CD4-positive, alpha-beta T cell (primary cell): ENCODE measurements at places on chromosomes 11 and 22.

DNA sequence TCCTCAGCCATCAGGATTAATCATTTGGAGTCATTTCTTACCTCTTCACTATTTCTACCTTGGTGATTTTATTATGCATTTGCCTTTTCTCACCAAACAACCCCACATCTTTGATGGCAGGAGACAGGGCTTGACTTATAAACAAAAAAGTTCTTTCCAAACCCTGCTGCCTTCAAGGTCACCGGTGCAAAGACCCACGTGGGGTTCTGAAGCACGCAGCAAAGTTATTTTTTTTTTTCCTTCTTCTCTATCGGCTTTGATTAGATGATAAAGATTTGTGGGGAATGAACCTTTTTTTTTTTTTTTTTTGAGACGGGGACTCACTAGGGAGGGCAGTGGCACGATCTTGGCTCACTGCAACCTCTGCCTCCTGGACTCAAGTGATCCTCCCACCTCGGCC is 44.1 kb downstream of the DRG1 start:
- no peak for DNase-seq

DNA sequence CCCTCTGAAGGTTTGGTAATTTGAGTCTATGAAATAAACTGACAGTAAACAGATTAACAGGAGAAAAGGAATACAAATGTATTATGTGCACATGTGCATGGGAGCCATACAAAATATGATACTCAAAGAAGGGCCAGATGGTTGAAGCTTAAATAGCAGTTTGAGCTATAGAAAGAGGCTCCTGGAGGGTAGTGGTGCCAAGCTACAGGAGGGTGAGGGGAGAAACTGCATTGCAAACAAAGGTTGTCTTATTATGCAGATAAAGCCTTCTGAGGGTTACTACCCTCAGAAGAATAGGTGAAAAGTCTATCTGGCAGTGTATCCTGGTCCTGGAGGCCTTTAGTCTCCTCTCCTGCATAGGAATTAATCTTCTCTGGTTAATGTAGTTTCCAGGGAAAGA is 267.3 kb upstream of the MPPED2 start:
- no peak for DNase-seq

- DNase-seq = no peak
Measured at GRCh38 chr11:33869481-33870422, 22.1 kb downstream of the LMO2 start.

GRCh38 chr11:57432714-57433163 is 5.8 kb upstream of the SLC43A3 start:
- DNase-seq = peak; percentile 61

- DNase-seq = no peak
Measured at GRCh38 chr11:94895451-94895850, 77.9 kb downstream of the CWC15 start.

DNA sequence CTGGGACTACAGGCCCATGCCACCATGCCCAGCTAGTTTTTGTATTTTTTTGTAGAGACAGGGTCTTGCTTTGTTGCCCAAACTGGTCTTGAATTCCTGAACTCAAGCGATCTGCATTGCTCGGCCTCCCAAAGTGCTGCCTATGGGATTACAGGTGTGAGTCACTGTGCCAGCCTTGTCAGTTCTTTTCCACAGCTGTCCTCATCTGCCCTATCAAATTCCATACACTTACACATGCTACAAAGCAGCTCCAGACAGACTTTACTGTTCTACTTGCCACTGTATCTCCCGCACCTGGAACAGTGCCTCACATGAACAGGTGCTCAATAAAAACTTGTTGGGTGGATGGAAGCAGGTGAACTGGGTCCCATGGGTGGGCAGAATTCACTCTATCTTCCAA is 8.2 kb downstream of the STX5 start:
- DNase-seq = no peak

GRCh38 chr11:111845276-111846028 is 25.9 kb downstream of the ALG9 start:
- no peak for DNase-seq

DNA sequence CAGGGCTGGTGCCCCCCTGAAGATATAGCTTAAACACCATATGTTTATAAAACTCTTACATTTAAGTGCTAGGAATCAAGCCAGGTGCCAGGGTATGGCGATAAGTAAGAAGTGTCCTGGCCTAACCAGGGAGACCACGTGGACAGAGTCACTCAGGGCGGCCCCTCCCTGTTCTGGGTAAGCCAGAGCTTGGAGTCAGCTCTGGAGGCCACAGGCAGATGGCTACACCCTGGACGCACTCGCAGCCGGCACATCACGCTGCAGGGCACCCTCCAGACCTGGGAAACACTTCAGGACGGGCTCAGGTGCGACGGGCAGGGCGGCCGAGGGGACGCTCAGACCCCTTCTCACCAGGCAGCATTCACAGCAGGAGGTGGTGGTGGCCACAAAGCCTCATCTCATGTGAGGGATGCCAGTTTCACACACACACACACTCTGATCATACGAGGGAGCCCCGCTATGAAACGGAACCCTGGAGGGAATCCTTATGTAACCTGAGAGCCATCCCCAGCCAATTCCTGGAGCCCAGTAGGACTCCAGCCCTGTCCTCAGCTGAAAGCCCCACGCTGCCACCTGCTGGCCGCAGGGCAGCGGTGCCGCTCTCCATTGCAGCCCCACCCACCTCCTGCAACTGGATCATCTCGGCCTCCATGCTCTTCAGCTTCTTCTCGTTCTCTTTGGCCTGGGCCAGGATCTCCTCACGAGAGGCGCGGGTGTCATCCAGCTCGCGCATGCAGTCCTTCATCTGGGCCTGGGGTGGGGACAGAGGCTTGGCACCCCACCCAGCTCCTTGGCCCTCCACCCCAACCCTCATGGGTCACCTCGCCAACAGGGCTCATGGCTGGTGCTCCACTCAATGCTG is 33.4 kb downstream of the APOL1 start:
- peak; percentile 50 for DNase-seq

- DNase-seq = no peak
Measured at GRCh38 chr11:88194990-88195389, 19.7 kb upstream of the RAB38 start.

- DNase-seq = no peak
Measured at GRCh38 chr11:111272420-111272819, 25.9 kb upstream of the POU2AF3 start.

GRCh38 chr11:9506489-9507276 is 45.9 kb downstream of the ZNF143 start:
- peak; percentile 84 for DNase-seq

- DNase-seq = no peak
Measured at GRCh38 chr11:70699294-70700221, 301.2 kb downstream of the CTTN start.

- no peak for DNase-seq
Measured at GRCh38 chr11:40323241-40323640, 1136.2 kb downstream of the LRRC4C start.

GRCh38 chr11:76771446-76772099 is 11.6 kb upstream of the TSKU start:
- DNase-seq = no peak

GRCh38 chr22:35930933-35931332 is 97.7 kb downstream of the RBFOX2 start:
- DNase-seq = peak; percentile 17

DNA sequence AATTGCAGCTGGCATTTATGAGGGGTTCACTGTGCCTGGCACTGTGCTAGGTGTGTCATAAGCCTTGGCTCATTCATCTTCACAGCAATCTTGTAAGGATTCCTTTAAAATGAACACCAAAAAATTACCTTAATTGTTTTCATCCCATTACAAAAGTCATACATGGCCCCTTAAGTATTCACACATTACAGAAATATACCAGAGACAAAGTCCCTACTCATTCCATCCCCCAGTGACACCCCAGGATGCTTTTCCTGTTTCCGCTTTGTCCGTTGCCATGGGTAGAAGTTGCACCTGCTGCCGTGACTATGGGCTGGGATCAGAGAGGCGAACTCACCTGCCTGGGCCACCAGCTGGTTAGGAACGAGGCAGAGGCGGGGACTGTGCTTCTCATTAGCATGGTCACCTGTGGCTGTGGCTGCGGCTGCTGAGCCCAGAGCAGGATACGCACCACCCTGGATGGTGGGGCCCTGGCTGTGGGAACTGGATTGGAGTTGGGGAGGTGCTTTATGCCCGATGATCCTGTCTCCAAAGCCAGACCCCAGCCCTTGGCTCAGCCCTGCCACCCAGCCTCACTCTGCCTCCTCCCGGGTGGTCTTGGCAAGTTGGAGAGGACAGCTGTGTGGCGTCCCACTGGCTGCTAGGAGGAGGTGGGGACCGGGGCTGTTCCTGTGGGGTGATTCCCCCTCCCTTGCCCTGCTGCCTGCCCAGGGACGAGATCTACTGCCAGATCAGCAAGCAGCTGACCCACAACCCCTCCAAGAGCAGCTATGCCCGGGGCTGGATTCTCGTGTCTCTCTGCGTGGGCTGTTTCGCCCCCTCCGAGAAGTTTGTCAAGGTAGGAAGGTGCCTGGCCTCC is 60.8 kb downstream of the MYO7A start:
- DNase-seq = no peak

DNA sequence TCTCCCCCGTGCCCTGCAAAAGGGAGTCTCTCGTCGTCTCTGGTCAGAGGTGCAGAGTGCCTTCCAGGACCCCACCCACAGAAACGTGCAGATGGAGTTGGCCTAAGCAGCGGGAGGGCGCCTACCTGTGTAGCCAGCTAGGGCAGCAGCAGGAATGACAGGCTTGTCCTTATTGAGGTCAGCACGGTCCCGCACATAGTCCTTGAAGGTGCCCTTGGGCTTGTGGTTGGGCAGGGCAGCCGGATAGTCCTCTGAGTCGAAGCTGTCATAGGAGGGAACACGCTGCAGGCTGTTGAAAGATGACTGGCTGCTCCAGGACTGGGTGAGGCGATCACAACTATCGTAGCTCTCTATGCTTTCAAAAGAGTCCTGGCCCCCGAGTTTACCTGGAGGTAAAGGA is 107.3 kb downstream of the ETS1 start:
- no peak for DNase-seq

GRCh38 chr11:131409345-131409744 is 38.9 kb downstream of the NTM start:
- no peak for DNase-seq

DNA sequence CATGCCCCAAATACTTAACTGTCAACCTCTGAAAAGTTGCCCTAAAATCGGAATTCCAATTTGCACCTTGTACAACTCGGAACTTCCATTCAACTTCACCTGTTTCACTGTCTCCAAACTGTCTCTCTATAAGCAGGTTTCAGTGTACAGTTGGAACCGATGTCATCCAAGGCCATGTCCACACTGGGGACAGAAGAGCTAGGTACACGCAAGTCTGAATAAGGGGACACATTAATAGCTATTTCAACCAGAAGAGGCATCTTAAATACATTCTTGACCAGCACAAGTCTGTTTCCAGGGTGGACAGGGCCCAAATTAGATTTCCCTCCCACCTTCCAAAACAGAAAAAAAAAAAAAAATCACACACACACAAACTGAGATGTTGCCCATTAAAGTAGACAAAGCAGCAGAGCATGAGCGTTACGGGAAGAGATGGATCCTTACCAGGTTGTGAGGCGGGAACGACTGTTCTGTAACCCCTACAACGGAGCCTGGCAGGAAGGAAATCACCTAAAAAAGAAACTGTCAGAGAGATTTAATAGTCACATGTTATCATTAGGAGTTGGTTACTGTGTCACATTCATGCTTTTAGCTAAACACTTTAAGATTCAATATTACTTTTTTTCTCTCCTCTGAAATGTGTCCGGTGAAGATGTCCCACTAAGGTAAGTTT is 1.7 kb downstream of the CREBZF start:
- DNase-seq = no peak

DNA sequence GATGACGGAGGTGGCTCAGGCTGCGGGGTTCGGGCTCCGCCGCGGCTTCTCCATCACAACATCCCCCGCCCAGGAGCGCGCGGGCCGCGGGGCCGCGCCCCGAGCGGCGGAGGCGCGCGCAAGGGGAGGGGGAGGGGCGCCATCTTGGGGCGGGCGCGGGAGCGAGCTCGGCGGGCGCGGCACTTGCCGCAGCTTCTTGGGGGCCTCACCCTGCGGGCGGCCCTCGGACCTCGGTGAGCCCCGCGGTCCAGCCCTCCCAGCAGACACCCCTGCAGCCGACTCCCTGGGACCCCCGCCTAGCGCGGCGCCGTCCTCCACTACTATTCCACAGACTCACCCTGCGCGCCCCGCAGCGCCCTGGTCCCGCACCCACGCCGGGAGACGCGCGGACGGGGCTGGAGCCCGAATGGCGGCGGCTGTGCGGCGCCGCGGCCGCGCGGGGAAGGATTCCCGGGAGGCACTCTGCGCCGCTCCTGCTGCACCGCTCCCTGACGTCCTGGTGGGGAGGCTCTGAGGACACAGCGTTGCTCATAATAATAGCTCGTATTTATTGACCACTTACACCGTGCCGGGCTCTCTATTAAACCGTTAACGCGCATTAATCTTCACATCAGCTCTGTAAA is at the start of gene APBB1:
Gene APBB1, minus strand, starts transcription at position 86 of the 623 bp plus-strand sequence. CDS start 7,747 bp downstream, outside the sequence.
- DNase-seq = peak; percentile 91

- peak; percentile 46 for DNase-seq
Measured at GRCh38 chr11:66317723-66318599, 1.1 kb upstream of the CD248 start.

DNA sequence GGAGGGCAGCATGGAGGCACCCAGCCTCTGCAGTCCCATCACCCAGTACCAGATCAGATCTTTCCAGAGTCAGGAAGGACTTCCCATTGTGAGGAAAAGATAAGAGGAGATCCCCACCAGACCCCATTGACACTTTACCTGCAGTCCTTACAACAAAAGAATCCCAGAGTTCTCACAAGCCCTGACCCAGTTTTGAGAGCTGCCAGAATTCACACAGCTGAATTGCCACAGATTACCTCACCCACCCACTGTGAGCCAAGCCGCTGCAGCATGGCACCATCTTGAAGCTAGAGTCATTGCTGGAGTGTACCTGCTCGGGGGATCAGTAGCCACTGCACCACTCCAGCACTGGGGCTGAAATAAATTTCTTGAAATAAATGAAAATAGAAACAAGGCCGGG is 91.8 kb upstream of the UBASH3B start:
- DNase-seq = no peak

GRCh38 chr22:50608996-50609395 is 8.4 kb downstream of the MAPK8IP2 start:
- DNase-seq = peak; percentile 5

DNA sequence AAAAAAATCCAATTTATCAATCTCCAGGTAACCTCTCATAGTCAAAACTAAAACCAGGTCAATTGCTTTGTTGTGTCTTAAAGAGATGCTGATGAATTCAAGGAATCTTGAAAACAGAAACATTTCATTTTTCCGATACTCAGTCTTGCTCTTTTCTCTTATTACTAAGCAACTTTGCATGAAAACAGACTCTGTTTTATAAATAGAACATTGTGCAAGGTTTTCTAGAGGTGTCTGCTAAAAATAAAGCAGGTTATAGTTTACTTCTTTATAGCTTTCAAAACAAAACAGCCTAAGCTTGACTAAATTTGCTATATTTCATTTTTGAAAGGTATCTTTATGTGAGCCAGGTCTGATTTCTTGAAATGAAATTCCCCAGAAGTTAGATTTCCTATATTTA is 109.3 kb downstream of the ARL14EP start:
- DNase-seq = no peak

GRCh38 chr22:37628830-37629229 is 10.6 kb upstream of the SH3BP1 start:
- no peak for DNase-seq
